ENCODE measurements at places on chromosomes 4 and X.

GRCh38 chr4:170008371-170008770 lies 17.8 kb downstream of the MFAP3L start:
- H3K4me1 ChIP-seq, result no peaks in the 10 kb centered on the region
- DNase-seq, result no peak
- no peaks in the 10 kb centered on the region for H3K36me3 ChIP-seq
- H3K27me3 ChIP-seq, result peaks cover 11% of the 10 kb centered on the region
- no peak overlapping the region for H3K27ac ChIP-seq

DNA sequence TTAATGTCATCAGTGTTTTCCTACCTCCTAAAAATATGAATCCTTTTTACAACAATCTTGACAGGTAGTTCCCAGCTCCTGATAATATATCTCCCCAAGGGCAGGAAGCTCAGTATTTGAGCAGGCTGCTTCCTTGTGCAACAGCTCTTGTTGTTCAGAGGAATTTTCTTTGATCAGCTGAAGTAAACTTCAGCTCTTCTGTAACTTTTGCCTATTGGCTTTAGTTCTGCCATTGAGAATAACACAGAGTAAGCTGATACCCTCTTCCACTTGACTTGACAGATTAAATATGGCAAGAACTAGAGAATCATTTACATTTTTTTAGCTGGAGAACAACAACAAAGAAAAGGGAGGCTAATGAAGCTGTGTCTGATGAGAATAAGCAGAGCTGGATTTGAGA lies 75.2 kb downstream of the LUZP4 start:
- H3K4me3 ChIP-seq, result no peak overlapping the region
- no peaks in the 10 kb centered on the region for H3K4me1 ChIP-seq
- H3K36me3 ChIP-seq, result no peaks in the 10 kb centered on the region
- no peak overlapping the region for H3K27ac ChIP-seq
- no peaks in the 10 kb centered on the region for H3K27me3 ChIP-seq
- no peak for DNase-seq

DNA sequence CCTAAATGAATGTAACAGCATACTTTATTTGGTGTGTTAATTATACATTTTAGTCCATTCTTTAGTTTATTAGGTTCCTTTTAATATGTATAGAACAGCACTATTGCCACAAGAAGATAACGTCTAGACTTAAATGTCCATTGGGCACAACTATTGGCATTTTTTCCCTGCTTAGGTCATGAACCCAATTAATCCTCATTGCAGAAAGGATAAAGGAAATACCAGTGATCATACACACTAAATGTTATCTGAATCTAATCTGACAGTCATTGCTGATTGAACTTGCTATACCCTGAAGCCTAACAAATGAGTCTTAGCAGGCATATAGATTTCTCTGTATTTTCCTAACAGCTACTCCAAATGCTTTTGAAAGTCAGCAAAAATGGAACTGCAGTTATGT lies 2250.0 kb upstream of the AGA start:
- no peaks in the 10 kb centered on the region for H3K4me1 ChIP-seq
- no peaks in the 10 kb centered on the region for H3K27me3 ChIP-seq
- H3K4me3 ChIP-seq, result no peak overlapping the region
- H3K36me3 ChIP-seq, result no peaks in the 10 kb centered on the region

GRCh38 chr4:15197005-15197404 lies 194.7 kb downstream of the CPEB2 start:
- H3K4me3 ChIP-seq, result no peak overlapping the region
- no peaks in the 10 kb centered on the region for H3K36me3 ChIP-seq
- H3K4me1 ChIP-seq, result no peaks in the 10 kb centered on the region
- H3K27me3 ChIP-seq, result no peaks in the 10 kb centered on the region
- H3K27ac ChIP-seq, result no peak overlapping the region

GRCh38 chrX:50075630-50076339 lies 125.0 kb downstream of the AKAP4 start:
- no peaks in the 10 kb centered on the region for H3K36me3 ChIP-seq
- no peaks in the 10 kb centered on the region for H3K27me3 ChIP-seq
- no peak overlapping the region for H3K27ac ChIP-seq
- DNase-seq, result no peak
- no peaks in the 10 kb centered on the region for H3K4me1 ChIP-seq

DNA sequence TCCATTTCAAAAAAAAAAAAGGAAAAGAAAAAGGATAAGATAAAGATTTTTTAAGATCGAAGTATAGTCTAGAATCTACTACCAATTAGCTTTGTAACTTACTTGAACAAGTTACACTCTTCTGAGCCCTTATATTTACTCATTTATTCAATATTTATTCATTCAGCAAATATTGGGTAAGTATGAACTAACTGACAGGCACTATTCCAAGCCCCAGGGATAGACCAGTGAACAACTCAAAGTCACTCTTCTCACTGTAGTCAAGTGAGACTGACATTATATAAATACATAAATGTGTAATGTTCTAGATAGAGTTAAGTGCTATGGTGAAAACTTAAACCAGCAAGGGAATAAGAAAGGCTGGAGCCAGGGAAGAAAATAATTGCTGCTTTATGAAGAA lies 131.6 kb downstream of the ARHGAP24 start:
- H3K27me3 ChIP-seq, result no peaks in the 10 kb centered on the region
- no peak overlapping the region for H3K27ac ChIP-seq
- DNase-seq, result no peak
- H3K36me3 ChIP-seq, result no peaks in the 10 kb centered on the region
- H3K4me3 ChIP-seq, result no peak overlapping the region

DNA sequence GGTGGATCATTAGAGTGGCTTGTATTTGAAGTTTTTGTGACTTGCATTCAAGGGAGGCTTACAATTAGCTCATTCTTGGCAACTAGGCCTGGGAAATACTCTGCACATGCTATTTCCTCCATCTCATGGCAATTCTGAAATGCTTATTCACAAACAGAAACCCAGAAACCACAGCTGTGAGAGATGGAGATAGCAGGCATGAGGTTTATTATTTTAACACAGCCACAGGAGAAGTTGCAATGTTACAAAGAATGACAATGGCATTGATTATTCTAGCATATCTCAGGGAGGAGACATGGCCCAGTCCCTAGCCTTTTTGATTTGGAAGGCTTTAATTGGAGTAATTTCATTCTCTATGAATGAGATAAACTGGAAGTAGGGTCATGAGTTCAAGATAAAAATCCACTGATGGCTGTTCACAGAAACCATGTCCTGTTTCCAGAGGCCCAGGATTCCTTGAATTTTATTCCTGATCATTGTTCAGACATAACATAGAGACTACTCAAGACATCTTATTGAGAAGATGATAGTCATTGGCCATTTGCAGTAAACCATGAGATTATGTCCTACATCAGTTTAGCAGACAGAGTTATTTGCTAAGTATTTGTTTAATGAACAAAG lies 123.9 kb downstream of the MID1 start:
- DNase-seq, result no peak
- no peak overlapping the region for H3K4me3 ChIP-seq
- H3K27ac ChIP-seq, result no peak overlapping the region
- no peaks in the 10 kb centered on the region for H3K4me1 ChIP-seq
- no peaks in the 10 kb centered on the region for H3K27me3 ChIP-seq

- no peaks in the 10 kb centered on the region for H3K4me1 ChIP-seq
- no peak for DNase-seq
- no peaks in the 10 kb centered on the region for H3K36me3 ChIP-seq
- H3K27me3 ChIP-seq, result no peaks in the 10 kb centered on the region
Measured at GRCh38 chr4:181849472-181849871, 393.7 kb upstream of the TENM3 start.

DNA sequence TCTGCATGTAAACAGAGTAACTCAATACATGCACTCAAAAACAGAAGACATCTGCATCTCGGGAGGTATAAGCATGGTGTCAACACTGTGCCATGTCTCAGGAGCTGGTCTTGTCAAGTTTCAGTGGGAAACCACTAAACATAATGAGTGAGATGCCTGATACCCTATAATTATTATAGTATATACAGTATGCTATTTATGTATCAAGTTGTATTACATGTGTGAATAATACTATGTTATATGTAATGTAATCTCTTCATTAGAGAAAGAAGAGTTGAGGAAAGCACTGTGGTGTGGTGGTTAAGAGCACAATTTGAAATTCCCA lies 2.5 kb downstream of the PPBP start:
- H3K4me1 ChIP-seq, result no peaks in the 10 kb centered on the region
- no peaks in the 10 kb centered on the region for H3K36me3 ChIP-seq
- H3K4me3 ChIP-seq, result no peak overlapping the region
- DNase-seq, result no peak
- H3K27ac ChIP-seq, result no peak overlapping the region

- H3K36me3 ChIP-seq, result no peaks in the 10 kb centered on the region
- no peaks in the 10 kb centered on the region for H3K27me3 ChIP-seq
- no peaks in the 10 kb centered on the region for H3K4me1 ChIP-seq
- H3K27ac ChIP-seq, result no peak overlapping the region
Measured at GRCh38 chr4:41701983-41702382, 46.5 kb downstream of the PHOX2B start.

- H3K27ac ChIP-seq, result no peak overlapping the region
- DNase-seq, result no peak
- no peaks in the 10 kb centered on the region for H3K4me1 ChIP-seq
- no peaks in the 10 kb centered on the region for H3K27me3 ChIP-seq
Measured at GRCh38 chr4:131339137-131339536, 1810.0 kb upstream of the PCDH10 start.

DNA sequence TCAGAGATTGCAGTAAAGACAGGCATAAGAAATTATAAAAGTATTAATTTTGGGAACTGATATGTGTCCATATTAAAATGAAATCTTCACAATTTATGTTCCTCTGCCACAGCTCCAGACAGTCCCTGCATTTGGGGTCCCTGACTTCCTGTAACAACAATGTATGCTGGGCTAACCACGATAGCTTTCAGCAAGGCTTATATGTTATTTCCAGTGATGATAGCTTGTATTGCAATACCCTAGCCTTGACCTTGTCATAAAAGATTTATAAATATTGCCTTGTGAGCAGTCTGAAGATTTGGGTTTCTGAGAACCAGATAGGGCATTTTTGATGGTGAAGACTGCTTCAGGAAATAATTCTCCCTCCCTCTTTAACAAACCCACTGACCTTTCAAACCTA lies 129.5 kb downstream of the PCDH10 start:
- no peaks in the 10 kb centered on the region for H3K36me3 ChIP-seq
- no peaks in the 10 kb centered on the region for H3K4me1 ChIP-seq
- no peak overlapping the region for H3K4me3 ChIP-seq
- no peak overlapping the region for H3K27ac ChIP-seq
- no peaks in the 10 kb centered on the region for H3K27me3 ChIP-seq

GRCh38 chrX:66654411-66654810 lies 15.5 kb upstream of the EDA2R start:
- H3K4me1 ChIP-seq, result no peaks in the 10 kb centered on the region
- no peaks in the 10 kb centered on the region for H3K36me3 ChIP-seq
- no peaks in the 10 kb centered on the region for H3K27me3 ChIP-seq
- H3K4me3 ChIP-seq, result no peak overlapping the region
- no peak for DNase-seq

DNA sequence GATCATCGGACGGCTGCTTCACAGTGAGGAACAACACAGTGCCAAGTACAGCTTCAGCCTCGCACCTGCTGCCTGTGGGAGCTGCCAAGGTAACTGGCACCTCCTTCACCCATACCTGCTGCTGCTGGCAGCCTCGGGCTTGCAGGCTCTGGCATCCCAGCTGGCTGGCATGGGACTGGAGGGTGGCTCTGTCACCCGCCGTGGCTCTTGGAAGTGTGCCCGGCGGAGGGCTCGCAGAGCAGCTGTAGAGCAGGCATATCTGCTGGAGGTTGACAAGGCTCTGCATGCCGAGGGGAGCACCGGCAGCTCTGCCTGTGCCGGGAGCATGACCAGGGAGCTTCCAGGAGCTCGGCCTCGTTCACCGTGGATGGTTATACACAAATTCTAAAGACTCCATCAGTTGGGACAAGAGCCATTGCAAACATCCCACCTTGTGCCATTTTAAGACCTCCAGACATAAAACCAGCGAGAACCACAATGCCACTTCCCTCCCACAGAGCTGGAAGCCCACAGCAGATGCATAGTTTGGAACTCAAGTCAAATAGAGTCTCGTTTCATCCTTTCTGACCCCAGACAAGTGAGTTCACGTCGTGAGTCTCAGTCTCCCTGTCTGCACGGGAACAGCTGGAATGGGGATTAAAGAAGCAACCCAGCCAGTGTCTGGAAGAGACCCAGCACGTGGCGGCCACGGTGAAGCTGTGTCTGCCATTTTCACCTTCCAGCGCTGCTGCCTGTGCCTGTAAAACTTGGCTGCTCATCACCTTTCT lies 84.3 kb upstream of the PSAPL1 start:
- H3K36me3 ChIP-seq, result no peaks in the 10 kb centered on the region
- H3K4me1 ChIP-seq, result peaks cover 4% of the 10 kb centered on the region
- H3K4me3 ChIP-seq, result no peak overlapping the region
- peaks cover 64% of the 10 kb centered on the region for H3K27me3 ChIP-seq

- H3K36me3 ChIP-seq, result peaks cover 50% of the 10 kb centered on the region
- H3K27me3 ChIP-seq, result no peaks in the 10 kb centered on the region
- H3K4me1 ChIP-seq, result no peaks in the 10 kb centered on the region
- no peak overlapping the region for H3K27ac ChIP-seq
- no peak for DNase-seq
Measured at GRCh38 chr4:139368998-139369397, 66.7 kb upstream of the NDUFC1 start.

DNA sequence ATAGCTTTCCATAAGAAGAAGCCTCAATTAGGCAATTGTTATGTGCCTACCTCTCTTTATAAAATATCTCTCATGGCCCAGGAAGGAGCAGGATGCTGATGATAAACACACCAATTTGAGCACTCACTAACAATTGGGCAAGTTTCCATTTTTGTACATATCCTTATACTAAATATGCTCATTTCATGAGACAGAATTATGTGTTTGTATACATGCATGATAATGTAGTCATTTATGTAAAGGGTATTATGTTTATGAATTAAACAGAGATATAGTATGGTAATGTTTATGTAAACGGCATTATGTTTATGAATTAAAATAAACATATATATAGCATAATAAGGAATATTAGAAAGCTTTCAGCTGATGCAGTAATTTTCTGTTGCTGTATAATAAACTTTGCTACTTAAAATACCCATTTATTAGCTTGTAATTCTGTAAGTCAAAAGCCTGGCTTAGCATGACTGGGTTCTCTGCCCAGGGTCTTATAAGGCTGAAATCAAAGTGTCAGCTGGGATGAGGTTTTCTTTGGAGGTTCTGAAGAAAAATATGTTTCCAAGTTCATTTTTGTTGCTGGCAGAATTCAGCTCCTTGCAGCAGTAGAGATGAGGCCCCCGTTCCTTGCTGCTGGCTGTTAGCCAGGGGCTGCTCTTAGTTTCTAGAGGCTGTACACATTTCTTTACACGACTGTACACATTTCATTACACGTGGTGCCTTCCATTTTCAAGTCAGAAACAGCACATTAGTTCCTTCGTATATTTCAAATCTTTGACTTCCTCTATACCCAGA lies 89.0 kb downstream of the GLRA2 start:
- H3K36me3 ChIP-seq, result no peaks in the 10 kb centered on the region
- H3K4me3 ChIP-seq, result no peak overlapping the region
- H3K27me3 ChIP-seq, result no peaks in the 10 kb centered on the region
- no peak for DNase-seq
- H3K27ac ChIP-seq, result no peak overlapping the region

GRCh38 chrX:26511589-26512363 lies 295.8 kb downstream of the MAGEB5 start:
- H3K4me1 ChIP-seq, result no peaks in the 10 kb centered on the region
- no peak overlapping the region for H3K27ac ChIP-seq
- no peak for DNase-seq
- H3K27me3 ChIP-seq, result no peaks in the 10 kb centered on the region
